Muscle of back (tissue), 13 donors: ENCODE measurements at places on chromosomes 1 and 21.

- no peak for DNase-seq
Observed at GRCh38 chr1:156511644-156512043, 11.1 kb upstream of the MEF2D start.

- peak; percentile 82 for DNase-seq
Observed at GRCh38 chr1:41382480-41383090, 21.4 kb downstream of the FOXO6 start.

GRCh38 chr1:245458761-245459174 lies 304.0 kb downstream of the KIF26B start:
- DNase-seq, result no peak

- no peak for DNase-seq
Observed at GRCh38 chr1:204405988-204406387, 5.6 kb downstream of the PPP1R15B start.

GRCh38 chr1:186798960-186799688 lies 29.6 kb upstream of the PLA2G4A start:
- DNase-seq, result no peak

- DNase-seq, result no peak
Observed at GRCh38 chr1:204583909-204584632, 67.9 kb downstream of the MDM4 start.
